ENCODE measurements at places on chromosomes 1 and 21. TPM values are rescaled to one million over a fixed set of nuclear protein-coding genes. Genes with fewer than 3 reads are reported as not detected.

OLFML2B gene
- 1.0 TPM for polyA plus RNA-seq

RIIAD1 gene
- polyA plus RNA-seq: 5.5 TPM

KRTAP11-1 gene
- polyA plus RNA-seq: not detected

CFHR4 gene
- polyA plus RNA-seq: not detected

SPATA21 gene
- 0.20 TPM for polyA plus RNA-seq

AADACL3 gene
- not detected for polyA plus RNA-seq

INTS3 gene
- polyA plus RNA-seq: 30.8 TPM

KCNE2 gene
- polyA plus RNA-seq: 0.04 TPM

RCAN3 gene
- polyA plus RNA-seq: 3.1 TPM

ATPAF1 gene
- polyA plus RNA-seq: 80.5 TPM

ATXN7L2 gene
- 3.2 TPM for polyA plus RNA-seq

KIF2C gene
- polyA plus RNA-seq: 1.0 TPM

SAMSN1 gene
- 1.2 TPM for polyA plus RNA-seq
